ENCODE measurements at places on chromosomes 1 and 21. TPM values are rescaled to one million over a fixed set of nuclear protein-coding genes. Genes with fewer than 3 reads are reported as not detected.

DNA sequence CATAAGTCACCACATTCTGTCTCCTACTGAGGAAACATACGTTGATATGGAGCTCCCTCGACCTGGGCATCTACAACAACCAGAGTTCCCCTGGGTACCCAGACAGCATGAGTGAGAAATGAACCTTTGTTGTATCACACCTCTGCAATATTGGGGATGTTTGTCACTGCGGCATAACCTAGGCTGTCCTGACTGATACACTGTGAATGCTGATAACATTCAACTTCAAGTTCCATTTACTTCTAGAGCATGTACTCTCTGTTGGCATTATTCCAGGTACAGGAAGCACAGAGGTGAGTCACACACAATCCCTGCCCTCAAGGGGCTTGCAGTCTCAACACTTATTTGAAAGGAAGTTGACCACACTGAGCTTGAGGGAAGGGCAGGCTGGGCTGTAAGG, 65.6 kb downstream of the HTR6 start:
- no peak overlapping the region for H3K4me3 ChIP-seq
- no peaks in the 10 kb centered on the region for H3K4me1 ChIP-seq
- peaks cover 25% of the 10 kb centered on the region for H3K36me3 ChIP-seq
- no peak for DNase-seq
- no peaks in the 10 kb centered on the region for H3K27me3 ChIP-seq

Gene KRTAP19-1
- not detected for polyA plus RNA-seq

DNA sequence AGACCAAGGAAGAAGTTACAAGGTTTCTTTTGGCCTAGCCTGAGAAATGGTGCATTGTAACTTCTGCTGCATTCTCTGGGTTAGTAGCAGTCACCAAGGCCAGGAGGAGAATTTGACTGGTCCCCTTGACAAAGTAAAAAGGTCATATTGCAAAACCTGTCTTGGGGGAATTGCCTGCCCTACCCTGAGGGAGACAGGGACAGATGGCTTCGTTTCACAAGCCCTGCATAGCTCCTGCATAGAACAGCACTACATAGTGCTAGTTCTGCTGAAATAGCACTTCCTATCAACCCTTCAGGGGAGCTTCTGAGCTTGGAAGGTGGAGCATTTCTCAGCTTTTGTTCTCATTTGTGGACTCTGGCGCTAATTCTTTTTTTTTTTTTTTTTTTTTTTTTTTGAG, 20.4 kb upstream of the AK2 start:
- no peak for DNase-seq
- peaks cover 4% of the 10 kb centered on the region for H3K4me1 ChIP-seq
- H3K36me3 ChIP-seq, result peaks cover 4% of the 10 kb centered on the region
- no peaks in the 10 kb centered on the region for H3K27me3 ChIP-seq
- H3K27ac ChIP-seq, result no peak overlapping the region
- no peak overlapping the region for H3K4me3 ChIP-seq

- H3K27me3 ChIP-seq, result peaks cover 16% of the 10 kb centered on the region
- no peak overlapping the region for H3K27ac ChIP-seq
- peaks cover 13% of the 10 kb centered on the region for H3K4me1 ChIP-seq
Observed at GRCh38 chr1:212667223-212668139, 32.2 kb downstream of the BATF3 start.

- H3K36me3 ChIP-seq, result peaks cover 9% of the 10 kb centered on the region
- peaks cover 8% of the 10 kb centered on the region for H3K4me1 ChIP-seq
- no peaks in the 10 kb centered on the region for H3K27me3 ChIP-seq
Observed at GRCh38 chr1:27536767-27537166, 46.8 kb upstream of the WASF2 start.

Gene MIXL1
- not detected for polyA plus RNA-seq

- DNase-seq, result no peak
- H3K27ac ChIP-seq, result no peak overlapping the region
- no peaks in the 10 kb centered on the region for H3K36me3 ChIP-seq
- no peak overlapping the region for H3K4me3 ChIP-seq
- H3K4me1 ChIP-seq, result no peaks in the 10 kb centered on the region
- peaks cover 4% of the 10 kb centered on the region for H3K27me3 ChIP-seq
Observed at GRCh38 chr1:57206038-57206437, 217.8 kb downstream of the DAB1 start.

DNA sequence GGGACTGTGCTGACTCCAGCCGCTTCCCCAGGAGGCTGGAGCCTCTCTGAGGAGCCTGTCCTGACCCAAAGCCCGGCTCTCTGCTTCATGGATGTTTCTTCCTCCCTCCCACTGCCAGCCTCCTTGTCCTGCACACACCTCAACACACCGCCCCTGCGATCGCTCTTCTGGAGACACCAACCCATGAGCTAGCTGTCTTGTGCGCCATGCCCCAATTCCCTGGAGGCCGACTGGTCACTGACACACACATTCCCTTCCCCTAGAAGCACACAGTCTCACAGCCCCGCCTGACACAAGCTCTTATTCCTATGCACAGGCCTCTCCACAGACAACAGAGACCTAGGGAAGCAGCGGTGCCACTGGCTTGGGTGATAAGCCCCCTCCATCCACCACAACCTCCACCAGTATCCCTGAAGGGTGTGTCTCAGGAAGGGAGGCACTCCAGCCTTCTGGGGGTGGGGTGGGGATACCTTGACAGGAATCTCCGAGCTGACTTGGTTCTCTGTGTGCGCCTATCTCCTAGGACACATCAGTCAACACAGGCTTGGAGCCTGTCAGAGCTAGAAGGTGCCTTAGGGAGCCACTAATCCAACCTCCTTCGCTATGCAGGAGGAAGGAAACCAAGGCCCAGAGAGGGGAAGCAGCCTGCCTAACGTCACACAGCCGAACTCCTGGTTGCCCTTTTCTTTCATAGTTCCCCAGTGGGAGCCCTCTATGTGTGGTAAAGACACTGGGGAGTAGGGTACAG, 31.1 kb downstream of the AHDC1 start:
- H3K27ac ChIP-seq, result peak overlapping the region; percentile 34
- no peak overlapping the region for H3K4me3 ChIP-seq
- H3K27me3 ChIP-seq, result peaks cover 7% of the 10 kb centered on the region
- H3K4me1 ChIP-seq, result peaks cover 63% of the 10 kb centered on the region
- no peaks in the 10 kb centered on the region for H3K36me3 ChIP-seq

DNA sequence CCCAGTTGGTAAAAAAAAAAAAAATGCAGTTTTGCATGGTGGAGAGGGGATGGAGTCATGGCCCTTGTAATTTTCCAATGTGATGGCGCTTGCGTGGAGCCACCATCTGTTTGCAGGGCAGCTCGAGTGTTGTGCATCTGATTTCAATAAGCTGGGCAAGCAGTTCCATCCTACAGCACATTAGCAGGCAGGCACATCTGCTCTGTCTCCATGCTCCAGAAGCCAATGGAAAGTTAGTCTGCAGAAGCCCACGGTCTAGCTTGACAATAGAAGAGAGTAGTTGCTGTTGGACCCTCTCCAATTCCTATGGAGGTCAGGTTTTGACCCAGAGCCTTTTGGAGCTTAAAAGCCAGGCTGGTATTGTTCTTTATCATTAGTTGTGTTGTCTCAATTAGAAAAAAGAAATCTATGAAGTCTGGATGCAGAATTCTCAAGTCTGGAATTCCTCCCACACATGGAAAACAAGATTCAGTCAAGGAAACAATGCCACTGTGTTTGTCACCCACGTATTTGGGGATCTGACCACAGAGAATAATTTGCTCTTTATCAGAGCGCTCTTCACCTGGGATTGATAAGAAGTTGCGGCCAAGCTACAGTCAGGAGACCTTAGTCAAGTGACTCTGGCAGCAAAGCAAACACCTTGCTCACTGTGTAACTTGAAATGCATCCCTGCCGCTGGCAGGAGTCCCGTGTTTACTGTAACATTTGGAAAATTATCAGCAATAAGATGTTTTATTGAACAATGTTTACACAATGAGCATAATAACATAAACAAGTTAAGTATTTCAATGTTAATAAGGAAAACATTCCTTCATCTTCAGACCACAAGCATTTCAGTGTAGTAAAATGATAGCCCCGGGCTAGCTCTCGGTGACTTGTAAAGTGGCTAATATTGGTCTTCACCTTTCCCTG, 20.7 kb downstream of the NGF start:
- no peaks in the 10 kb centered on the region for H3K36me3 ChIP-seq
- H3K27me3 ChIP-seq, result peaks cover 6% of the 10 kb centered on the region
- no peak overlapping the region for H3K27ac ChIP-seq

Gene PDC
- not detected for polyA plus RNA-seq

GRCh38 chr21:39726133-39726532, 18.9 kb upstream of the IGSF5 start:
- H3K4me3 ChIP-seq, result no peak overlapping the region
- DNase-seq, result no peak
- H3K36me3 ChIP-seq, result no peaks in the 10 kb centered on the region
- H3K4me1 ChIP-seq, result no peaks in the 10 kb centered on the region

Gene RNF186
- not detected for polyA plus RNA-seq

DNA sequence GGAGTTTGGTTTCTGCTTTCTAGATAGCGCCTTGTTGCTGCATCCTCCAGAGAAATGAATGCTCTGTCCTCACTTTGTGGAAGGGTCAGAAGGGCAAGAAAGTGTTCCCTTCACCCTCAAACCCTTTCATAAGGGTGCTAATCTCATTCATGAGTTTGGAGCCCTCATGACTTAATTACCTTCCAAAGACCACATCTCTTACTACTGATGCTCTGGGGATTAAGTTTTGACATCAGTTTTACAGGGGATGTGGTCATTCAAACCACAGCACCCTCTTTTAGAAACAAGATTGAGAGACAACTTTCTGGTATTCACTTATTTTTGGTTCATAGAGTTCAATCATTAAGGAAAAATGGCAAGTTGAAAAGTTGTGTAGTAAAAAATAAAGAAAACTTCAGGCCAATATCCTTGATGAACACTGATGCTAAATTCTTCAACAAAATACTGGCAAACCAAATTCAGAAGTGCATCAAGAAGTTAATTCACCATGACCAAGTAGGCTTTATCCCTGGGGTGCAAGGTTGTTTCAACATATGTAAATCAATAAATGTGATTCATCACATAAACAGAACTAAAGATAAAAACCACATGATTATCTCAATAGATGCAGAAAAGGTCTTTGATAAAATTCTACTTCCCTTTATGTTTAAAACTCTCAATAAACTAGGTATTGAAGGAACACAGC, 442.1 kb downstream of the PTBP2 start:
- no peak for DNase-seq
- no peak overlapping the region for H3K4me3 ChIP-seq
- no peak overlapping the region for H3K27ac ChIP-seq
- H3K36me3 ChIP-seq, result peaks cover 4% of the 10 kb centered on the region
- H3K4me1 ChIP-seq, result peaks cover 32% of the 10 kb centered on the region

Gene TAS1R3
- polyA plus RNA-seq, result not detected

Gene SYT2
- polyA plus RNA-seq, result not detected

DNA sequence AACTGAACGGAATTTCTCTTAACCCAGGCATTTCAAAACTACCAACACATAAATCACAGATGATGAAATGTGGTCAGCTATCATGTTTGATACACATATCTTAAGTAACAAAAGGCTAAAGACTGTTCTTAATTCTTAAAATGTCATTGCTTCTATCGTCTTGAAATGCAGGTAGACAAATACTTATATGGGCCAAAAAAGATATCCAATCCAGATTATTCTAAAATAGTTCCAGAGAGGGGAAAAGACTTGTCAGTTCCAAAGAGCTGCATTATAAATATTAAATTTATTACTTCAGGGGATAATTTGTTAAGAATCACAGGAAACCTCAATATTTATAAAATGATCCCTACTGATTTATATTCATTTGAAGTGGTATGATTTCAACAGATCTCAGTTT, 259.4 kb downstream of the FAF1 start:
- H3K4me3 ChIP-seq, result no peak overlapping the region
- no peak for DNase-seq
- H3K4me1 ChIP-seq, result peaks cover 17% of the 10 kb centered on the region
- H3K36me3 ChIP-seq, result no peaks in the 10 kb centered on the region

- DNase-seq, result no peak
- H3K27me3 ChIP-seq, result no peaks in the 10 kb centered on the region
- H3K4me1 ChIP-seq, result no peaks in the 10 kb centered on the region
- H3K36me3 ChIP-seq, result no peaks in the 10 kb centered on the region
Observed at GRCh38 chr1:87506147-87506546, 177.5 kb downstream of the LMO4 start.

Gene VASH2
- polyA plus RNA-seq, result 0.49 TPM

GRCh38 chr1:196078691-196079090, 529.5 kb downstream of the KCNT2 start:
- no peaks in the 10 kb centered on the region for H3K27me3 ChIP-seq
- no peak for DNase-seq
- H3K4me1 ChIP-seq, result no peaks in the 10 kb centered on the region
- H3K36me3 ChIP-seq, result no peaks in the 10 kb centered on the region
- H3K27ac ChIP-seq, result no peak overlapping the region
- no peak overlapping the region for H3K4me3 ChIP-seq

GRCh38 chr1:12441414-12442105, 176.4 kb downstream of the DHRS3 start:
- DNase-seq, result no peak
- peak overlapping the region; percentile 76 for H3K27ac ChIP-seq

GRCh38 chr1:227490478-227490877, 72.9 kb upstream of the ZNF678 start:
- no peaks in the 10 kb centered on the region for H3K4me1 ChIP-seq
- peaks cover 2% of the 10 kb centered on the region for H3K27me3 ChIP-seq
- no peak overlapping the region for H3K27ac ChIP-seq
- H3K4me3 ChIP-seq, result no peak overlapping the region

- no peaks in the 10 kb centered on the region for H3K36me3 ChIP-seq
- peaks cover 7% of the 10 kb centered on the region for H3K4me1 ChIP-seq
- H3K27ac ChIP-seq, result peak overlapping the region; percentile 77
- no peak overlapping the region for H3K4me3 ChIP-seq
- DNase-seq, result no peak
Observed at GRCh38 chr1:160821627-160822026, 25.7 kb downstream of the LY9 start.

DNA sequence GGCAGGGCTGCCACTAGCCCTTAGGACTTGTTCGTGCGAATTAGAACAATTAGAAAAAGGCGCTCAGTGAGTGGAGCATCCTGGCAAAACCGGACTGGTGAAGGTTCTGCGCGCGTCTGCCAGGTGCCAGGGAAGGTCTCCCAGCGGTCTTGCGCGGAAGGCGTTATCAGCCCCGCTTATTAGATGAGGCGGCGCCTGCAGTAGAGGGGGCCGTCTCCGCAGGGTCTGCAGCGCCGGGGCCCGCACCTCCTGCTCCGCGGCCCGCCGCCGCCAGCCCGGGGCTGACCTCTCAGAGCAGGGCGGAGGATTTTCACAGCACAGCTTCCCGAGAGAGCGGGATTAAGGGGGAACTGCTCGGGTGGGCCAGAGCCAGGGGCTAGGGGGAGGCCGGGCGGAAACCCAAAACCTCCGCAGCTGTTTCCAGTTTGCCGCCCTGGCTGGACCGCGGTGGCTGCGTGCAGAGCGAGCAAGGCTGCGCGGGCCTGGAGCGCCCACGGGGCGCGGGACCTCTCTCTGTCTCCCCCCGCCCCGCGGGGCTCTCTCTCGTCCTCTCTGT, 155.2 kb downstream of the FOXD2 start:
- H3K27me3 ChIP-seq, result peaks cover 14% of the 10 kb centered on the region
- DNase-seq, result no peak
- H3K4me1 ChIP-seq, result no peaks in the 10 kb centered on the region
- H3K4me3 ChIP-seq, result no peak overlapping the region
- no peaks in the 10 kb centered on the region for H3K36me3 ChIP-seq

All from immature natural killer cell (primary cell).